ENCODE measurements at places on chromosomes 3 and 15.

- no peak for DNase-seq
Observed at GRCh38 chr3:134083626-134084241, 54.0 kb upstream of the SLCO2A1 start.

DNA sequence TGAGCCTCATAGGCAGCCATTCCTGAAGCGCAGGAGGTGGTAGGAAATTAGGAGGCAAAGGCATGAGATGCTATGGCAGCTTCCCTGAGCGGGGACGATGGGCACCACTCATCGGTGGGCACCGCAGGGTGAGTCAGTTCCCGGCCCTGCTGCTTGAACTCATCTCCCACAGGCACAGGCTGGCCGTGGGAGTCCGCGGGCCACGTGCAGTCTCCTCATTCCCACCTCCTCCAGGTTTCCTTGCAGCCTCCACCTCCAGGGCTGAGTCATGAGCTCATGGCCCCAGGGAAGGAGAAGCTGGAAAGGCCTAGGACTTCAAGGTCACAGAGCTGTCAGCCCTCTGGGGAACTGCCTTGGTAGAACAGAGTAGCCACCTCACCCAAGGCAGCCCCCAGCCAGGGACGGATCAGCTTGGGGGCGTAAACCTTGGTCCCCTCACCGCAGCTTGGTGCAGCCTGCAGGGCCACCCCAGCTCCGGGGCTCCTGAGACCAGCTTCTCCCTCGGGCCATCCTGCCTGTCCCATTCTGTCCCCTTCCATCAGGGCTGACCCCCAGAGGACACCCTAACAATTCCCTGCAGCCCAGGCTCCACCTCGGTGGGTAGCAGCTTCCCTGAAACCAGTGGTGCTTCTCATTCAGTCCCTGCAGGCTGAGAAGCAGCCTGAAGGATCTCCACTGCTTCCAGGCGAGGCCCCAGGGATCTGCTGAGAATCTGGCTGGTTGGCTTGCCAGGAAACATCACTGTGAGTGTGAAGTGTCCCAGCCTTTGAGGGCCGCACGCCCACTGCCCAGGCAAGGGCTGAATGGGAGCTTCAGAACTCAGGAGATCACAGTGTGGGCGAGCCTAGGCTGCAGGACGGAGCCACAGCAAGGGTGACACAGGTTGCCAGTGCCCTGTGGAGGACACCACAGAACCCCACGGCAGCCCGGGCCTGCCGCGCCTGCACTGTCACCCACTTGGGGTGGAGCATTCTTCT, 150.7 kb upstream of the MEF2A start:
- no peak for DNase-seq

- DNase-seq: no peak
Observed at GRCh38 chr3:149479621-149480325, 5.3 kb downstream of the TM4SF4 start.

GRCh38 chr15:35669432-35670045, 123.6 kb upstream of the DPH6 start:
- no peak for DNase-seq

DNA sequence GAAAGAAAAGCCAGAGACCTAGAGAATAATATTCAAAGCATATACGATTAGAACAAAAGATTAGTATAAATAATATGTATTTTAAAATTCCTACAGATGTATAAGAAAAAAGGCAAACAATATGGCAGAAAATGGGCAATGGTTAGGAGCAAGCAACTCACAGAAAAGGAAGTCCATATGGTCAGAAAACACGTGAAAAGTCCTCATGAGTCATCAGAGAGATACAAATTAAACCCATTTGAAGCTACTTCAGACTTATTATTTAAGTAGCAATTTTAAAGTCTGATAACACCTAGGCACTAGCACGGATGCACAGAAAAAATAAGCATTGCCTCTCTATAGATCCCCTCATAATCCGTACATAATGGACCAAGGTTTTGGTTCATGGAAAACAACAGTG, 25.6 kb downstream of the SLC7A14 start:
- no peak for DNase-seq

- no peak for DNase-seq
Observed at GRCh38 chr3:190424478-190425439, 24.9 kb downstream of the TMEM207 start.

- no peak for DNase-seq
Observed at GRCh38 chr15:66919421-66919820, 146.0 kb upstream of the SMAD3 start.

GRCh38 chr3:126753191-126754160, 49.4 kb downstream of the CHCHD6 start:
- no peak for DNase-seq

DNA sequence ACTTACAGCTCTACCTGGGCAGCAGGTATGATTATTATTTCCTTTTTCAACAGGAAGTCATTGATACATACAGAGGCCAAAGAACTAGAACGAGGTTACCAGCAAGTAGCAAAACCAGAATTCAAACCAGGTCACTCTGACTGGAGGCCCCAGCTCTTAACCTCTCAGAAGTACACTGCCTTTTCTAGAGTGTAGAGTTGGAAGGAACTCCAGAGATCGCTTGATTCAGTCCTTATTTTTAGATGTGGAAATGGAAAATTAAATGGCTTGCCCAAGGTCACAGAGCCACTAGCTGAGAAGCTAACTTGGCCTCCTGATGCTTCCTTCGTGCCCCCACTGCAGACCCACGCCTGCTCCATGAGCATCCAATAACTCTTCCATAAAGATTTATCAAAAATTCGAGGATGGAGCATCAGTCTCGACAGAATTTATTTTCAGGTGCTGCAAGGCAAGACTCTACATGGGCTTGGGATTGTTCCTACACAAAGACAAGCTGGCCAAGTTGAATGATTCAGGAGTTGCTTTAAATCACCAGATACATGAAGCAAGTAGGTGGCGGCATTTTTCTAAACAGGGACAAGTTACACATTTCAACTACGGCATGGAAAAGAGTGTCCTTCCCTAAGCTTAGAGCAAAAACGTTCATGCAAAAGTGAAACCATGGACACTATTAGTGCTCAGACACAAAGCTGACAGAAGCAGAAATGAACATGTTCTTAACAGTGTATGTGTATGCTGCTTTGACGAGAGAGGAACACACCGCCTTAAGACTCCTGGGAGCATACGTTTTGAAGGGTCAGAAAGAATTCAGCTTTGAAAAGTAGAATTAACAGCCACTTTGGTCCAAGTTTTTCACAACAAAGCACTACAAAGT, 235.7 kb downstream of the THRB start:
- DNase-seq: no peak
